ENCODE measurements at places on chromosomes 1 and 21. TPM values are rescaled to one million over a fixed set of nuclear protein-coding genes. Genes with fewer than 3 reads are reported as not detected.

Gene CYP4X1
- 8.4 TPM for total RNA-seq

DNA sequence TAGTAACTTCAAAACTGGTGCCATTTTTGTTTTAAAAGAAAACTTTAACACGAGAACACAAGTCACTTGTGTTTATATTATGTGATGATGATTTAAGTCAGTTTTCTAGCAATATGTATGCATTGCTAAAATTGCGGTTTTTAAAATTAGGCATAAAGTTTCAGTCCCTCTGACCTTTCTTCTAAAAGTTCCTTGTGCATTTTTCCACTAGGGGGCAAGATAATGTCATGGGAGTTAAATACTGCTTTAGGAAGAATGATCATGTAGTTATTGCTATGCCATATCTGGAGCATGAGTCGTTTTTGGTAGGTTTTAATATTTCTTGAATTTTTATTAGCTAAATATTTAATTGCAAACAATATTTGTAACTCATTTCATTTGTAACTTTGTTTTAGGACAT is 10.7 kb downstream of the CDC7 start:
- ATAC-seq: no peak
- H3K4me1 ChIP-seq: peaks cover 2% of the 10 kb centered on the region
- H3K27ac ChIP-seq: no peak overlapping the region
- H3K4me3 ChIP-seq: no peak overlapping the region
- H3K36me3 ChIP-seq: no peaks in the 10 kb centered on the region

Gene CTBS
- 10.4 TPM for total RNA-seq

- no peak overlapping the region for H3K27ac ChIP-seq
- no peaks in the 10 kb centered on the region for H3K4me1 ChIP-seq
- ATAC-seq: no peak
- H3K27me3 ChIP-seq: peaks cover 36% of the 10 kb centered on the region
- no peak overlapping the region for H3K4me3 ChIP-seq
Observed at GRCh38 chr1:228426518-228427175, 10.0 kb upstream of the TRIM17 start.

DNA sequence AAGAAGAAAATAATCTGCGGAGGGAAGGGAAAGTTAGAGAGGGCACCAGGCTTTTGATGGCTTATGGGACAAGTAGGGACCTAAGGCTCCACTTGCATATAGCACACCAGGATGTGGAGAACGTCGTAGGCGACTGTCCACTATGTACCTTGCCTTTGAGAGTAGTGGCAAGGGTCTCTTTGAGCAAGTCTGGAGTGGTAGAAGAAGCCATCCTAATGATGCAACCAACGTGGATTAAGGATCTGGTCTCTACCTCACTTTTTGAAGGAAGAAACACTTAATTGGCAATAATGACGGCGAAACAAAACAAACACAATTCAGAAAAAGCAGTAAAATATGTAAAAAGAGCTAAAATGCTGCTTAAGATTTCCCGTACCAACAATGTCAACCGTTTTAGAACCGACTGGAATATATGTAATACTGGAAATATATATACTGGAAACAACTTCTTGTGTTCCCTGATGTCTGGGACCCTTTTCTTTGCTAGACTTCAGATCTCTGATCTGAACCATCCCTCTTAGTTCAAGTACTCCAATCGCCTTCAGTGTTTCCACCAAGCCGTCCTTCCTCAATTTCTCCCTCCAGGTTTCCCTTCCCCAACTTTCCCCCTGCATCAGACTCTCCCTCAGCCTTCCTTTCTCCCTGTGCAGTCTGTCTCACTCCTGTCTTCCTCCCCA is 821 bp upstream of the KHDRBS1 start:
- peak overlapping the region; percentile 98 for H3K27ac ChIP-seq
- peak overlapping the region; percentile 100 for H3K4me3 ChIP-seq
- peaks cover 22% of the 10 kb centered on the region for H3K4me1 ChIP-seq
- ATAC-seq: no peak
- H3K27me3 ChIP-seq: no peaks in the 10 kb centered on the region
- no peaks in the 10 kb centered on the region for H3K36me3 ChIP-seq

All from gastroesophageal sphincter (tissue), 4 donors.